T-helper 2 cell treated with Interferon-gamma antibody and Interleukin-4, amounts not matched to agents 5 μg/mL and 100 μg/mL, for 36 hours (primary cell): ENCODE measurements at places on chromosomes 11 and 22.

DNA sequence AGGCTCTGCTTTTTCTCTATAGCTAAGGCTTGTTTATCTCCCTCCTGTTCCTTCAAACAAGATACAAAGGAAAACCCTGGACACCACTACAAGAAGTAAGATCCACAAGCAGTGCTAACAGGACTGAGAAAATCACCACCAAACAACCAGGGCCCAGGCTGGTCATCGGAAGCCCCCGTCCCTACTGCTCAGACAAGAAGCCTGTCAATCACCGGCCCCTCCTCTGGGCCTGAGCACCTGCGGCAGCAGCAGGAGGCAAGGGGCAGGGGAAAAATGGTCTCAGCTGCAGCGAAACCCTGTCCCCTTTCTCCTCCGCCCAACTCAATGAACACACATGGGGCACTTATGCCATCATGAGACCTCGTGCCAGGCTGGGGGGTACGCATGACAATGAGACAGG is 155.2 kb downstream of the CEP164 start:
- H3K27me3 ChIP-seq, result no peaks in the 10 kb centered on the region
- H3K36me3 ChIP-seq, result no peaks in the 10 kb centered on the region
- H3K4me3 ChIP-seq, result no peak overlapping the region
- H3K4me1 ChIP-seq, result no peaks in the 10 kb centered on the region

DNA sequence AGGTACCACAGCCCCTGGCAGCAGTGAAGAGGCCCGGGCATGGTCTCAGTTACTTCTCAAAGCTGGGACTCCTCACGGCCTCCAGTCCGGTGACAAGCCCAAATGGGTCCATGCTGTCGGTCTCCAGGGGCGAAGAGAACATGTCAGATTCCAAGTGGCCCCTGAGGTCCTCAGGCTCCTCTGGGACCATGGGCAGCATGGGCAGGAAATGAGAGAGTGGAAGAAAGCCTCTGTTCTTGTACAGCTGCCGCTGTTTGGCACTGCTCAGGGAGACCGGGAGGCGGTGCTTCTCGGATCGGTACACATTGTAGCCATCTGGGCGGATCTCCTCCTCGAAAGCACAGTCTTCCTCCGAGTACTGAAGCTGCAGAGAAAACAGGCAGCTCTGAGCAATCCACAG is 4.6 kb downstream of the FGF19 start:
- H3K4me1 ChIP-seq, result no peaks in the 10 kb centered on the region
- DNase-seq, result no peak
- no peak overlapping the region for H3K27ac ChIP-seq
- H3K36me3 ChIP-seq, result no peaks in the 10 kb centered on the region

DNA sequence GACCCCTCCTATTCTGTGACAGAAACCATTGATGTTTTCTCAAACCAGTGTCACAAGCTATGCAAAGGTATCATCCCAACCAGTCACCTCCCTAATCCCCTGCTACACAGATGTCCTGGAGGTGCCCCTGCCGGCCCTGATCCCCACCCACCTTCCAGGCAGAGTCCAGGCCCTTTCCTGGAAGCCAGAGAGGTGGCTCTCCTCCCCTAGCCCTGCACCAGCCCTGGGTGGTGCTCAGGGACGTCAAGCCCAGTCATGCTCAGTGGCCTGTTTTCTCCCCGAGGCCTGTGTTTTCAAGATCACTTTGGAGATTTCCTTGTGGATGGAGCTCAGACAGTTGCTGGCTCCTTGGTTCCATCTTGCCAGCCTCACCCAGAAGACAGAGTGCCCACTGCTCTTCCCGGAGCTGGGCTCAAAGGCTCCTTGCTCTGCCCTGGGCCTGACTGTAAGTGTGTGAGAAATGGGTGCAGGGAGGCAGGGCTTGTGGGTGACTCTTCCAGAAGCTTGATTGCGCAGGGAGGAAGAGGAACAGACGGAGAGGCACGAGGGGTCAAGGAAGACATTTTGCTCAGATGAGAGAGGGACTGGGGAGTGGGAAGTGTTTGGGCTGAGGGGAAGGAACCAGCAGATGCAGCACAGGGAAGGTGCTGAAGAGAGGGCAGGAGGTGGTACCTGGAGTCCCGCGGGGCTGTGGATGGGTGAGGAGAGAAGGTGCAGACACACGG is 11.3 kb downstream of the P2RY6 start:
- no peak for DNase-seq
- peaks cover 22% of the 10 kb centered on the region for H3K27me3 ChIP-seq
- H3K27ac ChIP-seq, result peak overlapping the region; percentile 2
- H3K4me1 ChIP-seq, result peaks cover 12% of the 10 kb centered on the region

DNA sequence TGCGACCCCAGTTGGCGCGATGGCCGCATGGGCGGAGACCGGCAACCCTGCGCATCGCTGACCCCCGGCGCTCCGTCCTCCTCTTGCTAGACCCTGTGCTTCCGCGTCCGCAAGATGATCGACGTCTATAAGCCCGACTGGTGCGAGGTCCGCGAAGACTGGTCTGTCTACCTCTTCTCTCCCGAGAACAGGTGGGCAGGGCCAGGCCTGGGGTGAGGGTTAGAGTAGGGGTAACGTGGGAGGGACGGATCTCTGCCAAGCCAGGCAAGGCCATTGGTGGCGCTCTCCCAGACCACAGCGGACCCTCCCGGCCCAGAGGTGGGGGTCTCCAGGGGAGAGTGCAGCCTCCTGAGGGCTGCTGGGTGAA is 92.1 kb downstream of the CACNA1I start:
- peaks cover 9% of the 10 kb centered on the region for H3K36me3 ChIP-seq
- peaks cover 39% of the 10 kb centered on the region for H3K4me1 ChIP-seq
- H3K27ac ChIP-seq, result no peak overlapping the region
- peaks cover 18% of the 10 kb centered on the region for H3K27me3 ChIP-seq
- H3K4me3 ChIP-seq, result peak overlapping the region; percentile 4
- DNase-seq, result no peak

GRCh38 chr11:71443736-71444445 is 4.3 kb downstream of the DHCR7 start:
- peaks cover 49% of the 10 kb centered on the region for H3K36me3 ChIP-seq
- no peak for DNase-seq
- peaks cover 15% of the 10 kb centered on the region for H3K4me1 ChIP-seq
- H3K4me3 ChIP-seq, result no peak overlapping the region
- no peaks in the 10 kb centered on the region for H3K27me3 ChIP-seq

GRCh38 chr11:59779487-59779886 is 24.3 kb downstream of the STX3 start:
- no peaks in the 10 kb centered on the region for H3K27me3 ChIP-seq
- no peak overlapping the region for H3K27ac ChIP-seq
- peaks cover 59% of the 10 kb centered on the region for H3K36me3 ChIP-seq
- no peak for DNase-seq

GRCh38 chr11:37946155-37946766 is 1348.2 kb upstream of the RAG2 start:
- H3K27ac ChIP-seq, result no peak overlapping the region
- no peaks in the 10 kb centered on the region for H3K27me3 ChIP-seq
- H3K4me3 ChIP-seq, result no peak overlapping the region
- no peak for DNase-seq
- no peaks in the 10 kb centered on the region for H3K36me3 ChIP-seq

DNA sequence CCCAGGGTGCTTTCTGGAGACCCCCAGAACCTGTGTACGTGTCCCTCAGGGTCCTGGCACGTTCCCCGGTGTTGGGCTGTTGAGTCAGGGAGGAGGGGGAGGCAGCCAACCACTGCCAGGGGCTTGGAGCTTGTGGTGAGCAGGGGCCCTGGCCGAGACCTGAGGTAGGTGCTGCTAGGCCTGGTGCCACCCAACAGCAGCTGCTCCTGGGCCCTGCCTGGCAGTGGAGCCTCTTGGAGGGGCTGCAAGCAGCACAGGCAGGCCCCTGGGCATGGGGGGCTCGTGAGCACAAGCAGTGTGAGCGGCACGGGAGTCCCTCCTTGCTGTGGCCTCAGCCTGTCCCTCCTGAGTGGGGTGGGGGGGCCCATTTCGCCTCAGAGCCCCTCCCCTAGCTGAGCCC is 7.2 kb upstream of the SELENOO start:
- peaks cover 12% of the 10 kb centered on the region for H3K36me3 ChIP-seq
- no peaks in the 10 kb centered on the region for H3K27me3 ChIP-seq
- no peak overlapping the region for H3K27ac ChIP-seq
- no peak overlapping the region for H3K4me3 ChIP-seq
- H3K4me1 ChIP-seq, result peaks cover 23% of the 10 kb centered on the region
- DNase-seq, result no peak

DNA sequence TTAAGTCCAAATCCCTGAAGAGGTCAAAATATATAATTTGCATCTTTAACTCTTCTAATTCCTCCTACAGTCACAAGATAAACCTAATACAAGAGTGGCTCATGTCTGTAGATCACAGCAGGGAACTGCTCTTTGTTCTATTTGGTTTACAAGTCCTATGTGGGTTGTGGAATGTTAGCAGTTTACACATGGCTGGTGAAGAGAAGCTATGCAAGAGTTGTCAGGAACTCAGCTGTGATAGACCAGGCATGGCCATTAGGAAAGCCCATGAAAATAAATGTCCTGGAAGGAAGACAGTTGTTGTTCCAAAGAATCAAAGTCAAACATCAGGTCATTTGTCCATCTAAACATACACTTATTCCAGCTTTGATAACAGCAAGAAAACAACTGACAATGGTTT is 312.4 kb upstream of the PITPNB start:
- DNase-seq, result no peak
- H3K27me3 ChIP-seq, result peaks cover 9% of the 10 kb centered on the region
- no peak overlapping the region for H3K4me3 ChIP-seq
- no peaks in the 10 kb centered on the region for H3K4me1 ChIP-seq

GRCh38 chr11:32792111-32792947 is 2.1 kb downstream of the CCDC73 start:
- peaks cover 23% of the 10 kb centered on the region for H3K27me3 ChIP-seq
- peaks cover 4% of the 10 kb centered on the region for H3K4me1 ChIP-seq
- no peaks in the 10 kb centered on the region for H3K36me3 ChIP-seq
- no peak overlapping the region for H3K27ac ChIP-seq
- H3K4me3 ChIP-seq, result no peak overlapping the region

- no peaks in the 10 kb centered on the region for H3K27me3 ChIP-seq
- H3K4me3 ChIP-seq, result peak overlapping the region; percentile 87
- H3K36me3 ChIP-seq, result peaks cover 7% of the 10 kb centered on the region
- peaks cover 16% of the 10 kb centered on the region for H3K4me1 ChIP-seq
- H3K27ac ChIP-seq, result peak overlapping the region; percentile 94
Observed at GRCh38 chr22:46674367-46674781, 54.2 kb downstream of the GRAMD4 start.

GRCh38 chr11:110571081-110571720 is 141.0 kb downstream of the ARHGAP20 start:
- no peak for DNase-seq
- no peak overlapping the region for H3K27ac ChIP-seq
- H3K27me3 ChIP-seq, result peaks cover 14% of the 10 kb centered on the region
- no peaks in the 10 kb centered on the region for H3K4me1 ChIP-seq
- no peak overlapping the region for H3K4me3 ChIP-seq
- no peaks in the 10 kb centered on the region for H3K36me3 ChIP-seq

DNA sequence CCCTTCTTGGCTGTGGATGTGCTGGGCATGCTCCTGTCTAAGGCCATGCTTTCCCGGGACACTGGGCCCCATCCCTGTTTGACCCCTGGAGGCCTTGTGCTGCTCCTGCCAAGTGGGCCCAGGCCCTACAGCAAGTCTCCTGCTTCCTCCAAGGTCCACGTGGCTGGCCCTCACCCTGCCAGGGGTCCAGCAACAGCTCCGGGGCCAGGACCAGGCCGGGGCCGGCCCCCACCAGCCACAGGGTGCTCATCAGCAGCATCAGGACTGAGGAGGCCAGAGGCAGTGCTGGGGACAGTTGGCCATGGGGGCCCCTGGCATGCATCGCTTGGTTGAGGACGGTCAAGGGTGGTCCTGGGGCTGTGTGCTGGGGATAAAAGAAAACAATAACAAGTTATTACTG is 2.5 kb downstream of the RHBDD3 start:
- no peak overlapping the region for H3K27ac ChIP-seq
- DNase-seq, result no peak
- H3K4me1 ChIP-seq, result peaks cover 22% of the 10 kb centered on the region
- H3K27me3 ChIP-seq, result peaks cover 3% of the 10 kb centered on the region

DNA sequence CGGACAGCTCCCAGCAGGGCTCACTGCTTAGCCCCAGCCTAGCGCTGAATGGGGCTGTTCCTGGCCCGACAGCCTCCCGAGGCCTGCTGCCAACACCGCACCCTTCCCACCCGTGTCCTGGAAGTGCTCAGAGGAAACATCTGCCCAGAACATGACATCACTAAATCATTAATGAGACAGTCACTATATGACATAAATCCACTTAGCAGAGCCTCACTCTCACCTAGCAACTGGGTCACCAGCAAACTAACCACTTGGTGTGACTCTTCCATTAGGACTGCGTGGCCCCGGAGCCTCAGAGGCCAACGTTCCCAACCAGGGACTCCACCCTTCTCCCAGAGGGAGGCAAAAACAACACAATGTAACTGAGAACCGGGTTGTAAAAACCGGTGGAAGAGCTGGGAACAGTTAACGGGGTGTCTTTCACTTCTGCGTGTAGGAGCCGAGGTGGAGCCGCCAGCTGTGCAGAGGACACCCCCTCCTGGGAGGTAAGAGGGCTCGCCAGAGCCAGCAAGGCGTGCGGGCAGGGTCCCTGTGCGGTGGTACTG is 21.4 kb upstream of the PACSIN2 start:
- no peak for DNase-seq
- H3K36me3 ChIP-seq, result no peaks in the 10 kb centered on the region
- no peaks in the 10 kb centered on the region for H3K4me1 ChIP-seq
- no peak overlapping the region for H3K27ac ChIP-seq
- H3K4me3 ChIP-seq, result no peak overlapping the region

DNA sequence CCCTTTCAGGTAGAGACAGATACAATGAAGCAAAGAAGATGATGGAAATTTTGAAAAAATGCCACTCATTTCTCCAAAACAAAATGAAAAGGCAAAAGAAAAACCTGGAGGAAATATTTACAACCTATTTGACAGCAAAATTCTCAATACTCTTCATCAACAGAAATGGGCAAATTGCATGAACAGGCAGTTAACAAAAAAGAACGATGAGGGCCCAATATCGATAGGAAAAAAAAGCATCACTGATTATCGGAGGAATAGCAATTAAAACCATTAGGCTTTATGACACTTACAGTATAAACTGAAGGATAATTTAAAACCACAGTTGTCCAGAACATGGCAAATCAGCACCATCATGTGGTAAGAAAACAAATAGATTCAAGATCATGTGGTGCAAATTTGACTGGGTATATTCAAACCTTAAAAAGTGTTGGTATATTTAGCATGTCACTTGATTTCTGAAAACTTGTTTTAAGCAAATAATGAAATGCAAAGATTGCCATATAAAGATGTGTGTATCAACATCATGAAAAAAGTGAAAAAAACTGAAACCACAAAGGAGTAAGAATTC is 222.9 kb downstream of the BRD1 start:
- no peaks in the 10 kb centered on the region for H3K27me3 ChIP-seq
- peaks cover 23% of the 10 kb centered on the region for H3K36me3 ChIP-seq
- DNase-seq, result no peak
- H3K27ac ChIP-seq, result no peak overlapping the region
- H3K4me1 ChIP-seq, result no peaks in the 10 kb centered on the region

DNA sequence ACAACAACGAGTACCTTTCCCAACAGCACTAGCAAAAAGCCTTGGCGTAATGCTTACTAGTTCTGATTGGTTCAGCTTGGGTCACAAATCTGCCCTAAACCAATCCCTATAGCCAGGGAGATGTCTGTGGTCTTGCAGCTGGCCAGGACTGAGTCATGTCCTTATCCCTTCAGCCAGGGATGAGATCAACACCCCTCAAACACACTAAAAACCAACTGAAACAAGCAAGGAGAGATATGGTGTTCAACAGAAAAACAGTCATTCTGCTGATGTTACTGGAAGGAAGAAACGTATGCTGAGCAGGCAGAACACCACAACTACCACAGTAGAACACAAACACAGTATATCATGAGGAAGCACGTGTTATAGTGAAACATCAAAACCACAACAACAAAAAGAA is 375.6 kb downstream of the LARGE1 start:
- H3K4me3 ChIP-seq, result no peak overlapping the region
- no peaks in the 10 kb centered on the region for H3K4me1 ChIP-seq
- H3K36me3 ChIP-seq, result no peaks in the 10 kb centered on the region
- no peak overlapping the region for H3K27ac ChIP-seq
- DNase-seq, result no peak
